ENCODE measurements at places on chromosomes 7 and 10. TPM values are rescaled to one million over a fixed set of nuclear protein-coding genes. Genes with fewer than 3 reads are reported as not detected.

Gene TRIM50
- total RNA-seq, result not detected

DNA sequence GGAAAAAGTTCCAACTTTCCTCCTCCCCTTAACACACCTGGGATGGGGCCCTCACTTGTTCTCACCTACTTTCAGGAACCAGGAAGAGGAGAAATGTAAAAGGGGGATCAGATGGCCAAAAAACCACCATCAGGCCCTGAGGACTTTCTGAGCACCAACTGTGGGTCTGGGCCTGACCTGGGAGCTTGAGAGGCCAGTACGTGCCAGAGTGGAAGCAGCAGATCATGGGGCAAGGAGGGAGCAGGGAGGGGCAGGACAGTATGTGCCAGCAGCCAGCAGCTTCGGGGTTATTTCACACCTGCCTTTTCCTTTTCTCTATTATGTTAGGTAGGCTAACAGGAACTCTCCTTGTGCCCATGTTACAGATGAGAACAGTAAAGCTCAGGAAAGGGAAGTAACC, 118.8 kb upstream of the UNC5B start:
- H3K36me3 ChIP-seq, result no peaks in the 10 kb centered on the region
- H3K4me3 ChIP-seq, result no peak overlapping the region
- H3K27me3 ChIP-seq, result no peaks in the 10 kb centered on the region
- H3K4me1 ChIP-seq, result no peaks in the 10 kb centered on the region
- H3K27ac ChIP-seq, result no peak overlapping the region

DNA sequence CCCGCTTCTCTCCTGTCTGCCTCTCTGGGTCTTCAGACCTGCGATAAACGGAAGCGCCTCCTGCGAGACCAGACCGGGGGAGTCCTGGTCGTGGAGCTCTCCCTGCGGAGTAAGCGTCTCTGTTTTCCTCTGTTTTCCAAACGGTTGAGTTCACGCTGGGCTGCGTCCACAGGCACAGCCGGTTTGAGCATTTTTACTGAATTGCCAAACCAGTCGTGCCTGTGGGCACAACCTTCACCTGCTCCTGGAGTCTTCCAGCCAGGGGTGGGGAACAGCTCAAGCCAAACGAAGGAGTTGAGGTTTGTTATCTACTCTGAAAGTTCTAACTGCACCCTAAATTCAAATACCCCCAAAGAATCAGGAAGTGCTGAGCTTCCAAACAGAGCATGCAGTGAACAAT, 16.3 kb downstream of the TECTB start:
- H3K4me3 ChIP-seq, result no peak overlapping the region
- no peaks in the 10 kb centered on the region for H3K36me3 ChIP-seq
- H3K27me3 ChIP-seq, result no peaks in the 10 kb centered on the region
- no peak for DNase-seq
- no peak overlapping the region for H3K27ac ChIP-seq

DNA sequence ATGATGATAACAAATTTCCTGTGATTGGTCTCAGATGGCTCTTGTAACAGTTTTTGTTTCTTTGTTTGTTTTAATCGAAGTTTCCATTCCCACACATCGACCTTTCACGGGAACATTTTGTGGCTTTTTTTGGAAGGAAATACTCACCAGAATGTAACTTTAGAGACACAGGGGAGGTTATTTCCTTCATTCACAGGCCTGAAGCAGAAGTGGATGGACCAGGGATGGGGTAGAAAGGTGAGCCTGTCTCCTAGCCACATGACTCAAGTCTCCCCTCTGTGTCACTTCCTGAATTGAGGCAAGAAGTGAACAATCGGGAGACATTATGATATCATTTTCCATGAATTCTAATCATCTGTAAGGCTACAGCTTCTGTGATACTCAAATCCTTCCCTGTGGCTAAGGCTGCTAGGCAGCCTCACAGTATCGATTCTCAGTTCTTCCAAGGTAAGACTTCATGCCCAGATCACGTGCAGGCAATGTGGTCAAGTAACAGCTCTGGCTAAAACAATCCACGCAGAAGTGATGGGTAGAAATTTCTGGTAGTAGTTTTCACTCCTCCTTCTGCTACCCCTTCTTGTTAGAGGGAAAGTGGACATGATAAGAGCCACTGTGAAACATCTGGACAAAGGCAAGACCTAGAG, 203.9 kb upstream of the NEBL start:
- H3K4me3 ChIP-seq, result no peak overlapping the region
- DNase-seq, result no peak
- H3K36me3 ChIP-seq, result no peaks in the 10 kb centered on the region
- H3K27ac ChIP-seq, result no peak overlapping the region
- H3K27me3 ChIP-seq, result no peaks in the 10 kb centered on the region
- no peaks in the 10 kb centered on the region for H3K4me1 ChIP-seq

DNA sequence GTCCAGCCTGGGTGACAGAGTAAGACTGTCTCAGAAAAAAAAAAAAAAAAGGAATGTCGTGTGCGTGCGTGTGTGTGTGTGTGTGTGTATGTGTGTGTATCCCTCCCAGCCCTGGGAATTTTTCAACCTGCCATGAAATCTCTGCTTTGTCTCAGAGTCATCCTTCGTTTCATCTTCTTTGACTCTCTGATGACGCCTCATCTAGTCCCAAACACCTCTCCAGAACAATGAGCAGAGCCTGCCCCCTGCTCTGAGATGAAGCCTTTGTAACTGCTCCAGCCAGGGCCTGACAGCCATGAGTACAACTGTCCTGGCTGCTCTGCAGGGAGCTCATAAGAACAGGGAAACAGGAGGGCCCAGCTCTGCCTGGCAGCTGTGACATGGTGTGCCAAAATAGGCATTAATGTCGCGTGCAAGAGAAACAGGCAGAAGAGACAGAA, 149.5 kb downstream of the FAM107B start:
- no peaks in the 10 kb centered on the region for H3K36me3 ChIP-seq
- no peaks in the 10 kb centered on the region for H3K27me3 ChIP-seq
- no peaks in the 10 kb centered on the region for H3K4me1 ChIP-seq

GRCh38 chr7:142181211-142181610, 69.7 kb downstream of the MGAM2 start:
- H3K4me3 ChIP-seq, result no peak overlapping the region
- H3K4me1 ChIP-seq, result no peaks in the 10 kb centered on the region
- H3K27ac ChIP-seq, result no peak overlapping the region
- no peak for DNase-seq

DNA sequence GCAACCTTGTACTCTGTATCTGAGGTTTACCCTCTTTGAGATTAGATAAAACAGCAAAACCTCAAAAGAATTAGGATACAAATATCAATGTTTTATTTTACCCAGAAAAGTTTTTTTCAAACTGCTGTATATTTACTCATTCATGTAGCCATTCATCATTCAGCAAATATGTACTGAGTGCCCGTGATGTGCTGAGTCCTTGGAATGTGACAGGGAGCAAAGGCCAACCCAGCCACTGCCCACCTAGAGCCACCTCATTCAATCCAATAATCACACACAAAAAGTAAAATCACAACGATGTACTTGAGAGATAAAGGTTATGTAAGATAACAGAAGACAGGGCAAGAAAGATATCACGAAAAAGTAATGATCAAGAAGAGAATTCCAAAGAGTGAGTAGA, 187.4 kb downstream of the CDCA7L start:
- H3K4me1 ChIP-seq, result no peaks in the 10 kb centered on the region
- H3K4me3 ChIP-seq, result no peak overlapping the region
- H3K27ac ChIP-seq, result no peak overlapping the region
- DNase-seq, result no peak
- no peaks in the 10 kb centered on the region for H3K36me3 ChIP-seq

DNA sequence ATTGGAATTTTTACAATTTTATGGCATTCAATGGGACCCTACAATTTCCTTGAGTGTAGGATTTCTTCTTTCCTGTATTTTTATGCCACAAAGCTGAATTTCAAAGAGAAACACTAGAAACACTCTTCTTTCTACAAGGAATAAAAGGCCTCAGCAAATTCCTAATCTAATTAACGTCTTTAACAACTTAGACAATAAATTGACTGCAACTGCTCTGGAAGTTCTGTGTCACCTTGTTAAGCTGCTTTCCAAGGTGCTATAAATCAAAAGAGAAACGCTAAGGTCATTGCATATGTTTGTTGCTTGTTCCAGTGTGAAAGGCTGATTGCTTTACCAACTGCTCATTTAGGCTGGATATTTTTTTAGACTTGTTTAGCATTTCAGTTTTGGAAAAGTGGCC, 182.2 kb downstream of the POLR1F start:
- no peaks in the 10 kb centered on the region for H3K27me3 ChIP-seq
- no peak for DNase-seq
- no peak overlapping the region for H3K27ac ChIP-seq
- H3K36me3 ChIP-seq, result no peaks in the 10 kb centered on the region
- H3K4me1 ChIP-seq, result no peaks in the 10 kb centered on the region

GRCh38 chr7:77433901-77434300, 17.8 kb upstream of the GSAP start:
- H3K4me1 ChIP-seq, result no peaks in the 10 kb centered on the region
- H3K27me3 ChIP-seq, result no peaks in the 10 kb centered on the region
- no peak for DNase-seq
- no peak overlapping the region for H3K4me3 ChIP-seq
